ENCODE measurements at places on chromosomes 2 and 18.

GRCh38 chr2:83874066-83874465, 585.0 kb downstream of the SUCLG1 start:
- no peak for DNase-seq

DNA sequence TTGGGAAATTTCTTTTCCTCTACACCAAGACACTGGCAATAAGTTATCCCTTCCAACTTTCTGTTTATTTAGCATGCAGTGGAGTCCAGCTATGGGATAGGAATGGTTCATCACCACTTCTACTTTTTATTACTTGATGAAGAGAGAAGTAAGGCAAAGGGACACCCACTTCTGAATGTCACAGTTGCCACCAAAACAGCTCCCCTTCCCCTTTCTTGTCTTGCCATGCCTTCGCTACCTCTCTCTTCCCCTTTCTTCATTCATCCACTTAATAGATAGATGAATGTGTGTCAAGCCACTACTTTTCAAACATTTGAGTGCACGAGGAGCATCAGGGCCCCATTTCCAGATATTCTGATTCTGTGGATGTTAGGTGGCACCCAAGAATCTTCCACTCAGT, 59.6 kb downstream of the KCTD18 start:
- peak; percentile 39 for DNase-seq

GRCh38 chr2:39119732-39120520, 925 bp downstream of the SOS1 start:
- peak; percentile 59 for DNase-seq

DNA sequence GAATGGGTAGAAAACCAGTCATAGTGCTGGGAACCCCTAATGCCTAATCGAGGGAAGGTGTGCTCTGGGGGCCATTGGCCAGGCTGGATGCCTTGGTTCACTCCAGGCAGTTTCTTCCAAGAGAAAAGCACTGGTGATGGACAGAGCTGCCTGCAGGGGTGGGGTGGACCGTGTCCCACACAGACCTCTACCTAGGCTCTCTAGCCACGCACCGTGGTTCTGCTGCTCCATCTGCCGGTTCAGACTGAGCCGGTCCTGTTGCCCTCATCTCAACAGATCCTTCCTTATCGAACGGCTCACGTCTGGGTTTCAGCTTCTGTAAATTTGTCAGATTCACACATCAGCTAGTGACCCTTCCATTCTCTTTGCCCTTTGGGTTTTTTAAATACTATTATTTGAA, 46.4 kb downstream of the RALB start:
- DNase-seq: no peak

- no peak for DNase-seq
These were observed 84.6 kb upstream of the MAP3K20 start for GRCh38 chr2:172991031-172991430.

Measured in inflammatory macrophage (primary cell).